ENCODE measurements at places on chromosomes 16 and 17. TPM values are rescaled to one million over a fixed set of nuclear protein-coding genes. Genes with fewer than 3 reads are reported as not detected.

GRCh38 chr17:10875430-10875851 is 37.6 kb upstream of the PIRT start:
- peak; percentile 38 for DNase-seq

DBNDD1 gene
- total RNA-seq = not detected

TBC1D3C gene
- not detected for total RNA-seq

UMOD gene
- not detected for total RNA-seq

GRCh38 chr16:50396761-50397535 is 28.2 kb upstream of the BRD7 start:
- peak; percentile 16 for DNase-seq

GRCh38 chr17:81911969-81912368 is 770 bp upstream of the PCYT2 start:
- no peak for DNase-seq

- no peak for DNase-seq
Observed at GRCh38 chr17:40287159-40287493, 553 bp upstream of the CDC6 start.

DNA sequence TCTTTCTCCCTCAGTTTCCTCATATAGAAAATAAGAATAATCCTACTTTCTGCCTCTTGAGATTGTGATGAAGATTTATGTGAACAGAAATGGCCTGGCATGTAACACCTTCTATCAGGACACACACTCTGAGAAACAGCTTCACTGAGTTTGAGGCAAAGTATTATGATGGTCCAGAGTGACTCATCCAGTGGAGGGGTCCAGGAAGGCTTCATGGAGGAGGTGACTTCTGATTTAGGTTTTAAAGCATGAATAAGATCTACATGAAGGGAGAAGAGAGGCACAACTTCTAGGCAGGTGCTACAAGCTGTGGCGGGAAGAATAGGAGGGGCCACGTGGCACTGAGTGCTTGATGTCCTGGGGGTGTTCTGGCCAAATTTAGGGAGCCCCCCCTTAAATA is 124.4 kb upstream of the SDK2 start:
- DNase-seq = no peak

- DNase-seq = no peak
Observed at GRCh38 chr17:37826497-37827430, 81.9 kb upstream of the HNF1B start.

DNA sequence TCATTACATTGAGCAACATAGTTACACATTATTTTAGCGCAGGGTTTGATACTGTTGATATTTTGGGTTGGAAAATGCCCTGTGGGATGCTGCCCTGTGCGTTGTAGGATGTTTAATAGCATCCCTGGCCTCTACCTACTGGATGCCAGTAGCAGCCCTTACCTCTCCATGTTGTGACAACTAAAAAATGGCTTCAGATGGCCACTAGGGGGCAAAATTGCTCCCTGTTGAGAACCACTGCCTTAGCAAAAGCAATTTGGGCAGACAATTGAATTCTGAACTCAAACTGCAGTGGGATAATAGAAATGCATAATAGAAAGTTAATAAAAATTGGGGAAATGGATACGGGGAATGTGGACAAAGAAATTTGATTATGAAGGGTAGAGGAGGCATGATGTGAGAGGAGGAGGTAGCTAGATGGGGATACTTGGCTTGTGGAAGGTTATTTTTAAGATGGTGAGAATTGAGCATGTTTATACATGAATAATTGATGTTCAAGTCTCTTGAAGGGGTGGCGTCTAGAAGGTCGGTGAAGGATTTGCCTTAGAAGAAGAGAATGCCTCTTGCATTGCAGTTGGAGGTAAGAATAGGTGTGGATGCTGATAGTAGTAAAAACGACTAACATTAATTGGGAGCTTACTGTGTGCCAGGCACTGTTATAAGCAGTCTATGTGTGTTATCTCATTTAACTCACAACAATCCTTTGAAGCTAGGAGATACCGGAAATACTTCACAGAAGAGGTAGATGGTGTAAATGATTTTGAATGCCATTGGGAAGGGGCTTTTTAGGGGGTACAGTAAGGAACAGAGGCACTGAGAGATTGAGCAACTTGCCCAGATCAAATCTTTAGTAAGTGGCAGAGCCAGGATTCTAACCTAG is 19.0 kb downstream of the HEATR9 start:
- peak; percentile 84 for DNase-seq

DNA sequence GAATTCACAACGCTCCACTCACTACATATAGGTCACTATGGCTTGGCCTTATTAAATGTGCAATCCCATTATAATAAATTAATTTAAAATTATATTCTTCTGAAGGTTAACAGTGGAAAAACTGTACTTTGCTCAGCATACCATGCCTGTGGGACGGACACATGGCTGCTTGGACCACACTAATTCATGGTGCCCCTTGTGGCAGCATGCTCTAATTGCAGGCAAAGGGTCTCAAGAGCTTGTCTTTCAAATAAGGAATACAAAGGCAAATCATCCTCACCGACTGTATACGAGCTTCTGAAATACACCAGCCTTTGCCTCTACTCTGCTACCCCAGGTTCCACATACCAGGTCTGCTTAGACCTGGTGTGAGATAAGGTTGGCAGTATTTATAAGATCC is 11.7 kb downstream of the SMPD3 start:
- DNase-seq = no peak

SLC16A5 gene
- total RNA-seq = 4.6 TPM

- DNase-seq = no peak
Observed at GRCh38 chr17:76995387-76996105, 127.3 kb downstream of the MGAT5B start.

SEZ6 gene
- not detected for total RNA-seq

- DNase-seq = no peak
Observed at GRCh38 chr16:52861614-52862022, 191.1 kb downstream of the CHD9NB start.

- no peak for DNase-seq
Observed at GRCh38 chr16:11393366-11393765, 48.1 kb downstream of the RMI2 start.

GRCh38 chr16:75282466-75283281 is 31.2 kb upstream of the BCAR1 start:
- no peak for DNase-seq

DNA sequence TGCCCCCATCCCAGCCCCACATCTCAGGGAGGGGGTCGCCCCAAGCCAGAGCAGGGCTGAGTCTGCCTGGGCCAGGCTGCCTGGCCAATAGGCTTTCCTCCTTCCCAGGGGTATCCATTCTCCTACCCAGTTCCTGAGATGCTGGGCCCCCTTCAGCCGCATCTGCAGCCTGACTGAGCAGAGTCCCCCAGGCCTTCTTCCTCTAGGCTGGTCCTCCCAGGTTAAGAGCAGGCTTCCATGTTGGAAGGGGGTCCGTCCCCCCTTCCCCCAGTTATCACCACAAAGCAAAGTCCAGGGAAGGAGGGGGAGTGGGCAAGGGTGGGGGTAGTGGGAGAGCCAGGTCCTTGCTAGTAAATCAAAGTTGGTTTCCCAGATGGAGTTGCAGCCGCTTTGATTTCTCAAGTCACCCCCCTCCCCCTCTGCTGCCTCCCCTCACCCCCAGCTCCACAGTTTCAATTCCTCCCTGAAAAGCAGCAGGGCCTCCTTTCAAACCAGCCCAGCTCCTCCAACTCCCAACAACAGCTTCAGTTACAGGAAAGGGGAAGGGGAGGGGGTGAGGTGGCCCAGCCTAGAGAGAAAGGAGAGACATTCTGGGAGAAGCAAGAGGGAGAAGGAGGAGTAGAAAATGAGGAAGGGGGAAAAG is 9.5 kb upstream of the FZD2 start:
- DNase-seq = no peak

ADAM11 gene
- 0.39 TPM for total RNA-seq
